ENCODE measurements at places on chromosomes 7 and 10.

- DNase-seq, result peak; percentile 59
Measured at GRCh38 chr10:43249962-43250614, 16.8 kb downstream of the RASGEF1A start.

GRCh38 chr7:2657920-2658671, 26.3 kb downstream of the TTYH3 start:
- DNase-seq, result no peak

DNA sequence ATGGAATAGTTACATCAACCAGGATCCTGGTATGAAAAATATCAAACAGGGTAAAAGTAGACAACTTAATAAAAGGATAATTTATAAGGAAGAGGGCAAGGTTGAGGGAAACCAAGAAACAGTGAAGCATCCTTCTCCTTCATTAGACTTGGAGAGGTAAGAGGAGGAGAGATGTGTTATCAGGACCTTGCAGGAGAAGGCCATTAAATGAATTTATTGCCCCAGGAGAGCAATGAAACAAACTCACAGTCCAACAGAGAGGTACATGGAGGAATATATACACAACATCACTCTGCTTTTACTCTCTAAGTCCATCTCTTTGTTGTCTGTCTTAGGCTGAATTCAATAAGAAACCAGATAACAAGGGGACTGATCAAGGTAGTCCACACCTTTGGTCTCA, 966.2 kb downstream of the SORCS1 start:
- DNase-seq, result no peak

DNA sequence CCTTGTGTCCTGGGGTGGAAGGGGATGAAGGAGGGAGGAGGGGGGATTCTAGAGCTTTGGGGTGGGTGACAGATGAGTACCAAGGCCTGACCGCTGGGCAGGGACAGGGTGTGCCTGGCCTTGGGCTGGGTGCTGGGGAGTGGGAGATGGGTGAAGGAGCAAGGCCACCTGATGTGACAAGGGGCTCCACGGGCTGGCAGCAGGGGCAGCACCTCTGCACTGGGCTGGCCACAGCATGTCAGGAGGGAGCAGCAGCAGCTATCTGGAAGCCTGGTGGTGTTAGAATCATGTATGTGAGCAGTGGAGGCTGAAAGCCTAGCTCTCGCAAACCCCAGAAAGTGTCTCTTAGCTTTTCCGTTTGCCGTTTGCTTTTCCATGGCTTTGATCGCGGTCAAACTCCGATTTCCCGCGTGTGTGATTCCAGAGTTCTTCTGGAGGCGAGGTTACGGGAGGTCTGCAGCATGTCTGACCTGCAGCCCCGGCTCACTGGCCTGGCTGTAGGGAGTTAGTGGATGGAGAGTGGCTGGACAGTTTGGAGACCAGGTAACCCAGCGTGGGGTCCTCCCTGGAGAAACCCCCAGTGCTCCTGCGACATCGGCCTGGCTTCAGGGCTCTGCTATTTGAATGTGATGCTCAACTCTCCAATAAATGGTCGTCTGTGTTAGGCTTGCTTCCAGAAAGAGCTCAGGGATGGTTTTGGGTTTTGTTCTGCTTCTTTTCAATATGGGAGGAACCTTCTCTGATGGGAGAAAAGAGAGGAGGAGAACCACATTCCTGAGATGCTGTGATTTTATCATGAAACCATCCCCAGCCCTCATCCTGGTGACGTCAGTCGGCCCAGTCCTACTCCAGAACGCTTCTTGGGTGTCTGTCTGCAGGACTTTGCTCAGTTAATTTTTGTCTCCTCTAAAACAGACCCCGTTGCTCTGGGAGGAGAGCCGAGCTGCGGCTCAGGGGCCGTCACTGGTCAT, 105.5 kb downstream of the CUX1 start:
- peak; percentile 67 for DNase-seq

- DNase-seq, result no peak
Measured at GRCh38 chr10:73156054-73156453, 11.8 kb downstream of the ECD start.

DNA sequence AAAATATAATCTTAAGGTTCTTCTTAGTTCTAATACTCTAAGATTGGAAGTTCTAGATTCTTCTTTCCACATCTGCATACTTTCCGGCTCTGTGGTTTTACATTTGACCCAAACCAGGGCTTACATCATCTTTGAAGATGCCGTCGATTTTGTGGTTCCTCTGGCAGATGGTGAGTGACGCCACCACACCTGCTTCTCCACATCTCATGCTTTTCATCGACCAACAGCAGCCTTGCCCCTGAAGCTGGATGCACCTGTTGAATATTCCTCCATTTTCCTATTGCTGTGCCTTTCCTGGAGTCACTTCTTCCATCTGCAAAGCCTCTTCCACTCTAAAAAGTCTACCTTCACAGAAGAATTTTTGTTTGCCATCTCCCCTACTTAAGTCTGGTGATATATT, 121.3 kb downstream of the PRKCQ start:
- DNase-seq, result no peak

- DNase-seq, result no peak
Measured at GRCh38 chr10:72322280-72323058, 32.2 kb downstream of the DNAJB12 start.

- DNase-seq, result no peak
Measured at GRCh38 chr10:118570591-118570990, 24.9 kb downstream of the PRLHR start.

- DNase-seq, result no peak
Measured at GRCh38 chr7:100493476-100494264, 9.9 kb downstream of the NYAP1 start.

DNA sequence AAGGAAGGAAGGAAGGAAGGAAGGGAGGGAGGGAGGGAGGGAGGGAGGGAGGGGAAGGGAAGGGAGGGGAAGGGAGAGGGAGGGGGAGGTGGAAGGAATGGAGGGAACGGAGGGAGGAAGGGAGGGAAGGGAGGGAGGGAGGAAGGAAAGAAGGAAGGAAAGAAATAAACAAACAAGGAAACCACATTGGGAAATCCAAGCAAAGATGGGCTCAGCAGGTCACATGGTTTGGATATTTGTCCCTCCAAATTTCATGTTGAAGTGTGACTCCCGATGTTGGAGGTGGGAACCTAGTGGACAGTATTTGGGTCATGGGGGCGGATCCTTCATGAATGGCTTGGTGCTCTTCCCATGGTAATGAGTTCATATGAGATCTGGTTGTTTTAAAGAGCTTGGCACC, 454.6 kb upstream of the C7orf33 start:
- DNase-seq, result no peak

DNA sequence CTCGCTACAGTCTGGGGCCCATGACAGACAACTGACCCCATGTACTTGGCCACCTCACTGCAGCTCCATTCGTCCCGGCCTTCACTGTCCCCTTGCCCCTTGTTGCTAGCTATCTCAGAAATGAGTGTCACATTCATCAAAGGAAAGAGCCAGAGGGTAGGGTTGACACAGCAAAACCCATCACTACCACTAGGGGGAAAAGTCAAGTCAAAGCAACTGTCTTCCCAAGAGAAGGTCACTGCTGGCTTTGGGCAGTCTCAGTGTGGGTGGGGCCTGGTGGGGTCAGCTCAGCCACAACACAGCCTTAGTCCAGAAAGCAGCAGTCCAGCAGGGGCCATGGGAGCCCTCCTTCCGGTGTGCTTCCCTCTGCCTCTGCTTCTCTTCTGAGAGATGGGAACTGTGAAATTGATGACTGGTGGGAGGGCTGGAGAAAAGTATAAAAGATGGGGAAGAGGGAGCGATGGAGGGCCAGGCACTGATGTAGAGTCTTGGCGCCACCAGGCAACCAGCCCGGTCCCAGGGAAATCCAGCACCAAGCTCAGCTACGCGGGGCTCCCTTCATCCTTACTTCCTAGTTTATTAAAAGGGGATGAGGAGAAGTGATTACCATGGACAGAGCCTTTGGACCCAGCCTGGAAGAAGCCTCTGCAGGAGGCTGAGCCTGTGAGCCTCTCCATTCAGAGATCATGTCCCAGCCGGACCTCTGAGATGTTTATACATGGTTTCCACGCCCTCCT, 58.0 kb downstream of the PLXNA4 start:
- peak; percentile 70 for DNase-seq

Data from ELF-1 (cell line).